ENCODE measurements at places on chromosomes 3 and 15.

DNA sequence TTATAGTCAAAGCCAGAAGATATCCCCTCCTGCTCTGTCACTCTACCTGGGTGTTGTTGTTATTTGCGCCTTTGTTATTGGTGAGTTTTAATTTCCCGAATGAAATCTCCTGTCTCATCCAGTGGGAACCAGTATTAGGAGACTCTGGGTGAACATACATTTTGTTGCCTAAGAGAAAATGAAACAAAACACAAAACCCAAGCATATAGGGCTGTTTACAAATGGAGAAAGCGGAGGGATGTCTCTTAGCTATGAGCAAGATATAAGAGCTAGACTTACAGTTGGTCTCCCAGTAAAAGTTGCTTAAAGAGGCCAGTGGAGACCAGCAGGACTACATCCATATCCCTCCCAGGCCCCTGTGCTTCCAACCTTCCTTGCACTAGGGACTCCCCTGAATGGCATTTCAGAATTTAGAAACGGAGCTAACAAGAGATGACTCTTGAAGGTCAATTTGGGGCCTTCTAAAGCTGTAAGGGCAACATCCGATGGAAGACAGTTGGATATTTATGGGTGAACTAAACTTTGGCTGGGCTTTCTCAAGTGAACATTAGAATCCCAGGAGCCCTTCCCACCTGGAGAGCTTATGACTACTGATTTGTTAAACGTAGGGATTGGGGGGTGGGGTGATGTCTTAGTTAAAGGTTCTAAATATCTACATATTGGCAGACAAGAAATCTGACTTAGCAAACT lies 2.7 kb downstream of the EOMES start:
- no peak for DNase-seq

DNA sequence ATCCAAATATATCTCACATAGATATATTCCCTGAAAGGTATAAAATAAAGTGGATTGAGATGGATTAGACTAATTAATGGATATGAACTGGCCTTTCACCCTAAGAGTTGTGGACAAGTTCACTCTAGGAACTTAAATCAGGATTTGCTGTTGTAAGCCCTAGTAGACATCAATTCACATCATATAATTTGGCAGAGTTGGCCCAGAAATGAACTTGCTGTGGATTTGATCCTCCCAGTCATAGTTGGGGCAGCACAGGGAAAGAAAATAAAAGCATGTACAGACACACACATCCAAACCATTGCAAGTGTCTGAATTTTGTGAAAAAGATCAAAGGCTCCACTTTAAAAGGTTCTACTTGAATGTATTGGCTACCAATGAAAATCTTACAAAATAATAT lies 734.7 kb upstream of the NR2F2 start:
- no peak for DNase-seq

- no peak for DNase-seq
Observed at GRCh38 chr3:17074559-17074958, 189.8 kb downstream of the PLCL2 start.

DNA sequence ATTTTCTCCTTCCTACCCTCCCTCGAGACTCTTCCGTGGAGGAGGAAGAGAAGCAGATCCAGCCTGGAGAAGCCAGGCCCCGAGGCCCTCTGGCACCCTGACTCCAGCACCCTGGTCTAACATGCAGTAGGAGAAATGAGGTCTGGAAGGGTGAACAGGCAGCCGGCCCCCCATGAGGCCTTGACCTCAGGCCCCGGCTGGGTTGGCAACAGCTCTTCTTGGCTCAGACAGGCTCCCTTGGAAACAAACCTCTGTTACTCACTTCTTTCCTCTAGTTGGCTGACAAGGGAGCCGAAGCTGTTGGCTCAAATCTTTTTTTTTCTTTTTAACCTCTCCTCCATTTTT lies 73.4 kb downstream of the CPN2 start:
- DNase-seq: no peak

- no peak for DNase-seq
Observed at GRCh38 chr3:99781761-99782160, 35.9 kb upstream of the CMSS1 start.

DNA sequence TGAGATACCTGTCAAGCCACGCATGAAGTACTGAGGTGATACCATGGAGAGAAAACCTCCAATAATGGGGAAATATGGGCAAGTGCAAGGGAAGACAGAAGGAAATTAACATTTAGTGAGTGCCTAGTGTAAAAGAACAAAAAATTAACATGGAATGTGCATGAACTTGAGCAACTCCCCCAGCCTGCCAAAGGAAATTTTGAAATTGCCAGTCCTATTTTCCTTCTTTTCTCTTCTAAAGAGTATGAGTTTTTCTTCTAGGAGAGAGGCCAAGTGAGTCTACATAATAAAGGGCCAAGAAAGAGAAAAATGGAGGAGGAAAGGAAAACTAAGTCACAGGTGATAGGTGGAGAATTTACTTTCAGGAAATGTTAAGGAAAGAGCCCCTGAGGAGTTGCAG lies 602.4 kb upstream of the MDFIC2 start:
- no peak for DNase-seq

GRCh38 chr3:184360070-184360928 lies 1.1 kb downstream of the CLCN2 start:
- DNase-seq: no peak

- DNase-seq: no peak
Observed at GRCh38 chr15:61028427-61028826, 200.7 kb downstream of the RORA start.

- no peak for DNase-seq
Observed at GRCh38 chr3:71577011-71577410, 6.5 kb downstream of the FOXP1 start.

- no peak for DNase-seq
Observed at GRCh38 chr3:4063916-4064574, 239.1 kb upstream of the SETMAR start.

GRCh38 chr15:66004618-66005262 lies 135.4 kb downstream of the RAB11A start:
- DNase-seq: no peak

DNA sequence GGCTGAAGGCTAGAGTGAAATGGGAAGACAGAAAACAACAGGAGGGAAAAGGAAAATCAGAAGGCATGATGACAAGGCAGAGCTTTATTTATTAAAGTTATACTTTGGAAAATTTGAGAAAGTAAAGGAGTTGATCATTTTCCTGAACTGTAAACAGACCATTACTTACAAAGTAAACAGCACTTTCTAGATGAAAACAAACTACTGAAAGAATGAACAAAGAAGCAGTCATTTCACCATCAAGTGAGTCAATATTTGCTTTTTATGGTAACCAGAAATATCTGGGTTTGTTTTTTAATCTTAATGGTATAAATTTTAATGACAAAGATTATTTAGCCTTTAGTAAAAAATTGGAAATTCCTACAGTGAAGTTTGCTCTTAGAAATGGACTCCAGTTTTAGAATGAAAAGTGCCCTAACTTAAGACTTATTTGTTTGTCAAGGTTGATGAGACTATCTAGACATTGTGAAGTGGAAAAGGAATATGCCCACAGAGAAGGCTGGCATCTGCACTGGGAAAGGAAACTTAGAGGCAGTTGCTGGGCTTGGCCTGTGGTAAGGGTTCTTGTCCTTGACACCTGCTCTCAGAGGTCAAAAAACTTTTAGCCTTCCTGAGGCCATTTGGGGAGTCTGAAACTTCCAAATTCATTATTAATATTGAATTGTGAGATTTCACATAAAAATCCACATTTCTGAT lies 47.2 kb downstream of the SPTSSB start:
- DNase-seq: no peak

DNA sequence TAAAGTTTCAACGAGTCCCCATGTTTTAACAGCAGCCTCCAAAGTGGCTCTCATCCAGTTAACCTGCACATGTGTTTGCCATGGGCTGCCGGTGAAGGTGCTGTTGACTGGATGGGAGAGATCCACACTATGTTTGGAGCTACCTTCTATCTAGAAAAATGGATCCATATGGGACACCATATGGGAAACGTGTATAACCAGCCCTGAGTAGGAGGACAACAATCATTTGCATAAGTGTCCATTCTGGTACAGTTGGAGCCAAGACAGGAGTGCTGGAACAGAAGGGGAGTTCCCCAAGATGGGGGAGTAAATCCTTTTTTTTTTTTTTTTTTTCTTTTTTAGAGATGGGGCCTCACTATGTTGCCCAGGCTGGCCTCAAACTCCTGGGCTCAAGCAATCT lies 36.6 kb downstream of the MKRN2 start:
- DNase-seq: no peak

DNA sequence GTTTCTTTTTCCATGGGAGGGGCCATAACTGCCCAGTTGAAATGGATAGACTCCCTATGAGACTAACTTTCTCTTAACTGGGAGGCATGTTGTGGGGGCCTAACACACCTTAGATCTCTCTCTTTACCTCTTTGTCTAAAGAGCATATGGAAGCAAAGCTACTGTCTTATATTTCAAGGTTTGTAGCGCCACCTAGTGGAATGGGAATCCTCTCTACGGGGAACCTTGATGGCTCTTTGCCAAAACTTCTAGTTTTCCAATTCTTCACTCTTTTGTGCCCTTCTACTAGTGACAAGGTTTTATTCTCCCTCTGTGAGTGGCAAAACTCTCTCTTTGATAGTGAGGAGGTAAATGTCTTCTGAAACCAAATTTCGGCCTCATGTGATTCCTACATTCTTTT lies 1030.4 kb upstream of the CADM2 start:
- DNase-seq: no peak

DNA sequence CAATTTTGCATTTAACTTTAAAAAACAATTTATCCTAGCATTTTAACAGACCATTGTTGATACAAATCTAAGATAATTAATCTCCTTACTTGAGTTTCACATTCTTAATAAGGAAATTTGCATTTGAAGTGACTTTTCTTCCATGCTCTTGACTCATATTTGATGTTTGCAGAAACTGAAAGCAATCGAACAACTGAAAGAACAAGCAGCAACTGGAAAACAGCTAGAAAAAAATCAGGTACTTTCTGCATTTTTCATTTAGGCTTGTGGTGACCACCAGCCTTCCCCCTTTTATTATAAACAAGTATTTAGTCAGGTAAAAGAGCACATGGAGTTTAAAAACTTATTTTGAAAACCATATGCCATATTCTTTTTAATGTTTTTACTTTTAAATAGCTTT lies 20.1 kb upstream of the SELENOT start:
- DNase-seq: no peak

DNA sequence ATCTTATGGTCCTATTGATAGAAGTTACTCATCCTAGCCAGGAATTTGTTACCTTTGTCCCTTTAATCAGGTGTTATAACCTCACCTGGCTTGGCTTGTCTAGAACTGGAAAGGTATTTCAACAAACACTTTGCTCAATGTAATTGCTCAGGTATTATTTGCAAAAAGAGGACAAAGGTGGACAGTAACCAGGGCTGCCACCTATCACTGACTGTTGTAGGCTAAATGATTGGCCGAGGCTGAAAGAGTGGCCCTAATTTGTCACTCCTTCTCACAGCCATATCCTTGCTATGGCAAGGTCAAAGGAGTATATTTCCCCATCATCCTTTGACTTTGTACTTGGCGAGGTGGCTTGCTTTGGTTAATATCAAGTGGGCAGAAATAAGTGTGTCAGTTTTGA lies 2.7 kb upstream of the SELENOS start:
- DNase-seq: no peak

GRCh38 chr15:36658898-36659639 lies 79.6 kb downstream of the CDIN1 start:
- DNase-seq: no peak

- DNase-seq: no peak
Observed at GRCh38 chr3:126684218-126684751, 19.8 kb upstream of the CHCHD6 start.

- no peak for DNase-seq
Observed at GRCh38 chr3:45611628-45612081, 17.1 kb downstream of the LIMD1 start.

- no peak for DNase-seq
Observed at GRCh38 chr15:65811835-65812234, 19.7 kb upstream of the DENND4A start.

- DNase-seq: no peak
Observed at GRCh38 chr3:127750226-127751031, 71.9 kb downstream of the MGLL start.

- DNase-seq: no peak
Observed at GRCh38 chr3:45055411-45056143, 29.5 kb downstream of the CLEC3B start.

DNA sequence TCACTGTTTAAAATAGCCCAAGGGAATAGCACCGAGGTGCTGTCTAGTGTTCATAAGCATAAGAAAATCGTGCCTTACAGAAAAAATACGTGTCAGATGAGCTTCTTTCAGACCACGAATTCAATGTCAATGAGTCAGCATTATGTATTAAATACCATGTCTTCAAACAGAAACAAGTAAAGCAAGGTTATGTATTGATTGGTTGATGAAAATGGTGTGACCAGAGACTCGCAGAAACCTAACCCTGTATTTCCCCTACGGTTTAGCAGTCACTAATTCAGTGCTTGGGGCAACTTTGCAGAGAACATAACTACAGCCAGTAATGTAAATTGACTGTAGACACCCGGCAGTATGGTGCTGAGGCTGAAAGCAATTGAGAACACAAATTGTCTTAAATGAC lies 307.7 kb downstream of the IL5RA start:
- no peak for DNase-seq

DNA sequence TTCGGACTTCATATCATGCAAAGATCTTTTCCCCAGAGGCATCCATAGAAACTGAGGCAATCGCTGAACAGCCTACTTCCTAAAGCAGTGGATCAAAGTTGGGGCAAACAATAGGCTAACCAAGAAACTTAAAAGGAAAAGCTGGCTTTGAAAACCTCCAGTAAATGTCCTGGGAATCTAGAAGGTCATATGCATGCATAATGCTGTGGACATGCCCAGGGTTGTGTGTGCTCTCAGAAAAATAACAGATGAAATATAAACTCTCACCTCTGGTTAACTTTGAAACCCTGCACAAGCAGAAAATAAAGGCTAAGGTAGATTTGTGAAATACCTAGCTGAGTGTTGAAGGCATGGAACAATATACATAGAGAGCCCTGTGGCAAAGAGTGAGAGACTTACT lies 96.3 kb downstream of the MYO9A start:
- no peak for DNase-seq

- no peak for DNase-seq
Observed at GRCh38 chr15:83928392-83928734, 274.4 kb downstream of the ADAMTSL3 start.

DNA sequence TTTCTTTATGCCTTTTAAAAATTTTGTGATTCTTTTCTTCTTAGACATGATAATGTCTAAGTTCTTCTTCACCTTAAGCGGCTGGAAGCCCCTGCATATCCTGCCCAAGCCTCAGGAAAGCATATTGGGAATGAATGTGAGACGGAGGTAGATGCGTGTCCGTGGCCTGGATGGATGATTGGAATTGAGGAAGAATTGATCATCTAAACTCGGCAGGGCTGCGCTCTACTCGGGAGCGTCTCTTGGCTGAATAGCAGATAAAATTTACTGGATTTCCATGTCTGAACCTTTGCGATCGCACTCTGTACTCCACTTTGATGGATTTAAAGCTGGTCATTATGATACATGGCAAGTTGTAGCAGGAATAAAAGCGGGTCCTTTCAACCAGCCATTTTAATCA lies 406.7 kb upstream of the ONECUT1 start:
- DNase-seq: no peak

Measured in activated T-cell treated with anti-CD3 and anti-CD28 coated beads for 24 hours (primary cell).